Frontal cortex (tissue), 4 donors: ENCODE measurements at places on chromosomes 1 and 21.

DNA sequence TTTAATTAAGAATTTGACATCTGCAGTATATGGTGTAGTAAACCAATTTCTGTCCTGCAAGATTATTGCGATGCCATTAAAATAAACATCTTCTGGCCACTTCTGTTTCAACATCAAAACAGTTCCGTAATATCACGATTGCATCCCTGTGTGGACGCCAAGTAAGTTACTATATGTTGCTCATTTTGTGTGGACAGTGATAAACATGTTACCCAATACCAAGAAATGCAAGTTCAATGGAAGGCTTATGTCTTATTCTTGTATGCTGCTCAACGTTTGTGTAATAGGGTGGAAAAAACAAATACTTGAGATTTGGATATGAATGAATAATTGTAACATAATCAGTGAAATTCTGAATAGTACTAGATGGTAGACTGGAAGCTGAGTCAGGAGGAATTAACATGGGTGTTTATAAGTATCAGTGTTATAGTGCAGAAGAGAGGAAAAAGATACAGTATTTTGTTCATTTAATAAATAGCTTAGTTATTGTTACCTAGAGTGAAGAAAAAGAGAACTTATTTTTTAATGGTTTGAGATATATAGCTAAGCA lies 15.2 kb downstream of the TTC3 start:
- DNase-seq, result no peak

DNA sequence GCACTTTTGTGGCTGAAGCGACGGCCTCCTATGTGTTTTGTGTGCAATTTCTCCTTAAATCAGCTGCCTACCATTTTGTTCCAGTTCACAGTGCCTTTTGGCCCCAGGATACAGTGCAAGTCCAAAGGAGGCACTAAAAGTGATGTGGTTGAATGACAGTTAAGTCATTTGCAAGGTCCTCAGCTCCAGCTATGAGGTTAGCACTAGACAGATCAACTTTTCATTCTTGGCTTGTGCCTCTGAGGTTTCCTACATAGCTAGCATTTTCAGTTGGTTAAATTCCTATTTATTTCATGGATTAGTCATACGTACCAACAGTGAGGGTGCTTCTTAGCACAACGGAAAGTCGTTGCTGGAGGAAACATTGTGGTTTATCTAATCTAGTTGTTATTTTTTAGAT lies 59.3 kb upstream of the NTPCR start:
- no peak for DNase-seq

GRCh38 chr1:41101950-41102607 lies 80.6 kb upstream of the SLFNL1 start:
- no peak for DNase-seq

GRCh38 chr1:178282949-178283367 lies 189.1 kb downstream of the RASAL2 start:
- peak; percentile 14 for DNase-seq

DNA sequence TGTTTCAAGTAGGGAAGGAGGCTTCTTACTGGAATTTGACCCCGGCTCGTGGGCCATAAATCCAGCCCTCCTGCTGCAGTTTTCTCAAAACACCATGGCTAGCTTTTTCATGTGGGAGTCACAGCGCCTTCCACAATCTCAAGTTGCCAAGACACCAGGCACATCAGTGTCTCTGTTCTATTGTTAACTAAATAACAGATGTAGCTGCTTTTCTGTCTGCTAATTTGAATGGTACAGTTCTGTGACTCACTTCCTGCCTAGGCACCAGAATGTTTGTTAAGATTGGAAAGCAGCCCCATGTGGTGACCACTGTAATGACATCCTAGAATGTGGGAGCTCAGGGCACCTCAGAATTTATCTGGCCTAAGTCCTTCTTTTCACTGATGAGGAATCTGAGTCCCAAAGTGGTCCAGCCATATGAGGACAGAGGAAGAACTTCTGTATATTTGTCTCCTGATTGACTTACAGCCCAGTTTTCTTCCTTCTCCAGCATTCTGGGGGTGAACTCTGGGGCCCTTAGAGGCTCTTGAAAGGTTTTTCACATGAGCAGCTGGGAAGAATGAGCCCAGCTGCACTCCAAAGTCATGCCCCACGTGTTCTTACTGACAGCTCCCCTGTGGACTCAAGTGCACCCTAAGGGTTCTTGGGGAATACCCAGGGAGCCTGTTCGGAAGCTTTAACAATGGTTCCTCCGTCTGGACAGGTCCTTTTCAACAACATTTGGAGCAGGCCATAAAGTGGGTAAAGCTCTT lies 27.5 kb downstream of the TRIM45 start:
- no peak for DNase-seq

- no peak for DNase-seq
These were observed 141.1 kb downstream of the TOMM20 start for GRCh38 chr1:234987415-234988154.

GRCh38 chr1:26856604-26857469 lies 6.1 kb upstream of the SFN start:
- DNase-seq, result no peak

DNA sequence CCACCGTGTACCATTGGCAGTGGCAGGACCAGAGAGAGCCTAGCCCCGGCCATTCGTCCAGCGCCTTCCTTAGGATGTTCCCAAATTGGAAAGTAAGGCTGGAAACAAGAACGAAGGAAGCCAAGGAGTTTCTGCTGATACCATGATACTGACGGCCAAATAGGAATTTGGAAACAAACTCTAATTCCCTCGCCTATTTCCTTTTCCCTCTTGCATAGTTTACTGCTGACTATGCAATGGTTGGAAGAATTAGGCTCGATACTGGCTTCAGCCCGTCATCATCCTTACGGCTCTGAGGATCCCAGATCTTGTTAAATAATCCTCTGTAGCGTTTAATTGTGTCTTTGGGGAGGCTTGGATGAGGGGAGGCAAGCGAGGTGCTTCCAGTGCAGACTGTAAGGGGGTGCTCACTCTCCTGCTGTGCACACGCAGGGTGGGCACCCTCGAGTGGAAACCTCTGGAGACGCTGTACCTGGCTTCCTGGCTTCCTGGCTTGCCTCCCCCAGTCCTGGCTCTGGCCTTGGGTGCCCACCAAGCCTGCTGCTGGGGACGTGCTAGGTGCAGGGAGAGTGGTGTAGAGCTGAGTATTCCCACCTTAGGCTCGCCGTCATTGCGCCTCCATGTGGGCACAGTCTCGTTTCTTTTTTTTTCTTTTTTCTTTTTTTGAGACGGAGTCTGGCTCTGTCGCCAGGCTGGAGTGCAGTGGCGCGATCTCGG lies 27.4 kb upstream of the CAMTA1 start:
- DNase-seq, result no peak

GRCh38 chr1:65264197-65264929 lies 45.0 kb upstream of the DNAJC6 start:
- no peak for DNase-seq

- no peak for DNase-seq
These were observed 150.0 kb downstream of the PPP1R12B start for GRCh38 chr1:202498542-202498941.

DNA sequence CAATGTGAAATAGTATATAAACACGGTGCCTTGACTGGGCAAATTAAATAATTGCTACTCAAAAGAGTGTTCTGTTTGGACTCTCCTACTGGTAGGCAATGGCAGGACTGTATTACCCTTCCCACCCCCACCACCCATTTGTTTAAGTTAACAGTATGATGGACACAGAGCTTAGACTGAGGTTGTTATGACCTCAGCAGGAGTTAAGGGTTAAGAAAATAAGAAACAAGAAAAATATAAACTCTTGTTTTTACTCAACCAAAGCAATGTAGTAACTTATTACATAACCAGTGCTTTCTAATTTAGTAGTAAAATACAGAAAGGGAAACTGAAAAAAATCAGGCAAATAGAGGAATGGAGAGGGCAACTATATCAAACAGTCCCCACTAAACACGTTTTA lies 19.9 kb upstream of the SERPINC1 start:
- DNase-seq, result no peak

DNA sequence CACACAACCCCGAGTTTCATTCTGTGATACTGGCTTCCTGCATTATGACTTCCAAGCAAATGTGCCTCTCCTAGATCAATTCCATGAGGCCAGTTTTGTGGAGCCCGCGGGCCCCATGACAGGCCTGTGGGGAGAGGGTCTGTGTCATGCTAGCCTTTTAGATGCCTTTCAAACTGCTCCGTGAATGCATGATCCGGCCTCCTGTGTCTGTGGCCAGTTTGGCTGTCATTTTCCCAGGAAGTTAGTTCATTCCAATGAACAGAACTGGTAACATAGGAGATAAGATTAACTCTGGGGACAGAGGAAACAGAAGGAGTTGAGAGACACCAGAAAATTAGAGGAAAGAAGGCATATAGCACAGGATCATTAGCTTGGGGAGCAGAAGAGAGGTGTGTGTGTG lies 3.2 kb downstream of the FNDC7 start:
- DNase-seq, result no peak

GRCh38 chr1:236486356-236487002 lies 37.3 kb upstream of the LGALS8 start:
- no peak for DNase-seq

- DNase-seq, result no peak
These were observed 75.9 kb downstream of the PRDM2 start for GRCh38 chr1:13775916-13776315.

- DNase-seq, result no peak
These were observed 32.0 kb downstream of the SLC45A1 start for GRCh38 chr1:8349961-8350360.

GRCh38 chr1:200029035-200029821 lies 1.7 kb downstream of the NR5A2 start:
- no peak for DNase-seq

DNA sequence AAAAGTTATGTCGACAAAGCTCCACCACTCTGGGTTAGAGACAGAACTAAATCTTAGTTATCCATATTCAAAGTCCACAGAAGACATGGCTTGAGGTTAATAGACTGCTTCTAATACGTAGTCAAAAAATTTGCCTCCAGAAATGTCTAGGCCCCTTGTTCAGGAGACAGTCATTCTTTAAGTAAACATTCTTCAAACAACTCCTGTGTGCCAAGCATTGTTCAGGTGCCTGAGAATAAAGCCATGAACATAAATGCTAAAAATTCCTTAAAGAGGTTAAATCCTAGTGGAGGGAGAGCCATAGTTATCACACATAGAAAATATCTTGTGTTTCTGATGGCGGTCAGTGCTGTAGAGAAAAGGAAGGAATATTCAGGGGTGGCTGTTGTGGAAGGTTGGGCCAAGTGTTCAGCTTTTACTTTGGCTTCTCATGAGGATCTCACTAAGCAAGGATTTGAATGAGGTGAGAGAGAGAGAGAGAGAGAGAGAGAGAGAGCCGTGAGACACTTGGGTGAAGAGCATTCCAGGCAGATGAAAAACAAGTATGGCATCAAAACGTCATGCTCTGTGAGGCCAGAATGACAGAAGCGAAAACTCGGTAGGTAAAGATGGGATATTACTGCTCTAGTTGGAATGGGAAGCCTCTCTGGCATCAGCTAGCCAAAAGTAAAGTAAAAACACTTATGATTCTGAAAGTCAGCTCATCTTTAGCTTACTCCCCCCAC lies 187.1 kb downstream of the GREM2 start:
- no peak for DNase-seq

- DNase-seq, result peak; percentile 79
These were observed 24.8 kb downstream of the S100A6 start for GRCh38 chr1:153510984-153511410.

DNA sequence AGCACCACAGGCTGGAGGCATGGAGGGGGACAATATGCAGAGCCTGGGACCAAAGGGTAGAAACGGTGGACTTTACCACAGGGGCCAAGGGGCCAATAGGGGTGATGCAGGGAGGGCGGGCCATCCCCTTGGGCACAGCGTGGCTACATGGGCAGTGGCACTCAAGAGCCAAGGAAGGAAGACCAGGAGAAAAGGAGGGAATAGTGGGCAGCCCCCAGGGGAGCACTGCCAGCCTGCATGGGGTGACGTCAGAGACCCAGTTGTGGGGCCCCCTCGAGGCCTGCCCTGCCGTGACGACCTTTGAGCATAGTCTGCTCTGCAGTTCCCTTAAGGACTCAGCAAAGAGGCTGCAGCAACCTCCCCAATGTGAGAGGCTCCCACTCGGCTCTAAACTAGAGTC lies 95.5 kb upstream of the TMPRSS2 start:
- DNase-seq, result no peak

- no peak for DNase-seq
These were observed 37.3 kb downstream of the AHDC1 start for GRCh38 chr1:27566462-27567145.

DNA sequence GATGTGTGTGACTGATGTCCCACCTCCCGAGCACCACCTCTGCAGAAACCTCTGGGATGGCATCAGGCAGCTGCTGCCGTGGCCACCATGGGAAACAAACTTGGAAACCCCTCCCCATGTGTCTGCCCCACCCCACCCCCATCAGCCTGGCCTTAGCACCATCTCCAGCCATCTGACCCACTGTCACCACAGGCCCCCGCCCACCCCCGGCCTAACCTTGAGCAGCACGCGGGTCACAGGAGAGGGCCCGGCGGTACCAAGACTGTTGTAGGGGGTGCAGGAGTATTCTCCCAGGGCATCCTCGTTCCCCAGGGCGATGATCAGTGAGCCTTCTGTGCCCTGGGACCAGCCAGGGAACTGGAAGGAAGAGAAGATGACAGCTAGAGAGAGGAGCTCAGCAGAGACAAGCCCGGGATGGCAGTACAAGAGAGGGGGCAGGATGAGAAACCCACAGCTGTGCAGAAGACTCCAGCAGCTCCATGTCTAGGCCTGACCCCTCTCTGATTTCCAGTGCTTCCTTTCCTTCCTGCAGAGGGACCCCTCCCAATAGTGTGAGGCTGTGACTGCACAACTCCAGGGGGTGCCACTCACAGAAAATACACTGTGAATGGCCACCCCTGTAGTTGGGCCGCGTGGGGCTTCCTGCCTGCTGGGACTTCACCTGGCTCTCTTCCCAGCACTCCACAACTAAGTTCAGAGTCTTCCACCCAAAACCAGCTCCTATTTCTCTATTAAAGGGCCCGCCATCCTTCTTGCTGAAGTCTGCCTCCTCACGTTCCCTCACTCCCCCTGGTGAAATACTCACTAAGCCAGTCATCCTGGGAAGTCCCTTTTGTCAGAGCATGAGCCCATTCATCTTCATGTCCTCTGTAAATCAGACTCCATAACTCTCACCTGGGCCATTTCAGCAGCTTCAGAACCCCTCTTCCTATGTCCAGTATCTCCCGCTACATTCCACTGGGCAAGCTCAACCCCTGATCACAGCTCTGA lies 7.3 kb upstream of the TAGLN2 start:
- no peak for DNase-seq

DNA sequence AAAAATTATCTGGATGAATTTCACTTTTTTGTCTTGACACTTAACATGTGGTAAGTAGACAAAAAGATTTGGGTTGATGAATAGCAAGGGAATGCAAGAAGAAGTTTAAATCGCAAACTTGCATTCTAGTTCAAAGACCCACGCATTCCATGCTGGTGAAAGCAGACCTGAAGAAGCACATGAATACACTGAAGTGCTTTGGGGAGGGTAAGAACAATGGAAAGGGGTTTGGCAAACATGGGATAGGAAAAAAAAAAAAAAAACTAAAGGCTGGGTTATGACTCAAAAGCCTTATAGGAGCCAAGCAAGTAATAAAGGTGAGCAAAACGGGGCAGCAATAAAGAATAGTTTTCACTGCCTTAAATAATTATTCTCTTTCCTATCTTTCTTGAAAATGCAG lies 450.2 kb downstream of the LMO4 start:
- DNase-seq, result no peak

- DNase-seq, result no peak
These were observed 95.7 kb downstream of the RHOU start for GRCh38 chr1:228830954-228831481.
